ENCODE measurements at places on chromosomes 7 and 10.

DNA sequence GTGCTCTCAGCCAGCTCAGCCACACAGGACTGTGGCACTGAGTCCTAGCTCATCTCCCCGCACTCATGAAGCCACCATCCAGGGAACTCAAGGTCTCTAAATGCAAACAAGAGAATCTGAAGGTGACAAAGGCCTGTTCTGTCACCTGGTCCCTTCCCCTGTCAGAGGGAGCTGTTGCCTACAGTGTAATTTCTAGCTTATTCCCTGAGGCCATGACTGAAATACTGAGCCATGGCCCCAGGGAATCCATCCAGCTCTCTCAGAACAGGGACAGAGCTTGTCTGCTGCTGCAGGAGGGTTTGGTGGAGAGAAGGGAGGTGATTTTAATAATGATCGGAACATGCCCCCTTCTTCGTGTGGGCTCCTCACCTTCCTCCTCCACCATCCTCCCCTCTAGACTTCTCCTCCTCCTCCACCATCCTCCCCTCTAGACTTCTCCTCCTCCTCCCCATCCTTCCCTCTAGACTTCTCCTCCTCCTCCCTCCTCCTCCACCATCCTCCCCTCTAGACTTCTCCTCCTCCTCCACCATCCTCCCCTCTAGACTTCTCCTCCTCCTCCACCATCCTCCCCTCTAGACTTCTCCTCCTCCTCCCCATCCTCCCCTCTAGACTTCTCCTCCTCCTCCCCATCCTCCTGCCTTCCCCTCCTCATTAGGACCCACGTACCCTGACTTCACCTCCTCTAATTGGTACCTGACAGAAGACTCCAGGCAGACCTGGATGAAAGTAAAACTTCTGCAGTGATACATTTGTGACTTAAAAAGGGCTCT is 338.0 kb upstream of the MKI67 start:
- DNase-seq, result no peak

GRCh38 chr10:112182784-112183328 is 709 bp downstream of the GPAM start:
- no peak for DNase-seq

GRCh38 chr7:155227788-155228458 is 69.8 kb upstream of the INSIG1 start:
- DNase-seq, result no peak

DNA sequence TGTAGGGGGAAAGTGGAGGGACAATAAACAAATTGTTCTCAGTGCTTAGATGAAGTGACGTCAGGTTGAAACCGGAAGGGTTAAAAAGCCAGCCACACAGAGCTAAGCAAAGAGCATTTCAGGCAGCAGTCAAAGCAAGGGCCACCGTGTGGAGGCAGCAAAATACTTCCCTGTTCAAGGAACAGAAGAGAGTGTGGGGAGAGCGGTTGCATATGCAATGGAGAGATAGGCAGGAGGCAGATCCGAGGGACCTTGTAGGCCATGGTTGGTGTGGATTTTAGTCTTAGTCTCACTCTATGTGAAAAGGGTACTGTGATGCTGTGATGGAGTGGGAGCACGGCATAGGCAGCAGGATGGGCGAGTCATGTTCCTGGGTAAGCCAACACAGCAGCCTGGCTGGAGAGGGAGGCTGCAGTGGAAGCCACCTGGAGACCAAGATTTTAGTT is 3.8 kb upstream of the STN1 start:
- no peak for DNase-seq

DNA sequence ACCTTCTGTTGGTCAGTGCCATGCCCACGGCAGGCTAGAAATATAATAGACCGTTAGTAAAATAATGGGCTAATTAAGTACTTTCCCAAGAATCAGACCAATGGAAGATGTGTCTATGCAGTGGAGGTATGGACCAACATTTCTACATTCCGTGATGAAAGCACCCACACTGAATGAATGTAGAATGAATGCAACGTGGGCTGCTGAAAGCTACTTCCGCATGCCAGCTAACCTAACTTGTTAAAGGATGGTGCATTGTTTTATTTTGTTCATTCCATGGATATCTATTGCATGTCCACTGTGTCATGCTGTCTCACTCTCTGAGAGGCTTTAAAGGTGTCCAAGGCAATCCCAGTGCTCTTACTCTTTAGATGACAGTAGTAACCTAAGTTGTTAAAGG is 112.9 kb upstream of the CAV2 start:
- DNase-seq, result no peak

GRCh38 chr7:68041554-68041953 is 1044.9 kb downstream of the TYW1 start:
- DNase-seq, result no peak

- DNase-seq, result no peak
Measured at GRCh38 chr7:88885131-88885530, 89.6 kb upstream of the TEX47 start.

- DNase-seq, result no peak
Measured at GRCh38 chr7:41010418-41010817, 692.5 kb downstream of the INHBA start.

DNA sequence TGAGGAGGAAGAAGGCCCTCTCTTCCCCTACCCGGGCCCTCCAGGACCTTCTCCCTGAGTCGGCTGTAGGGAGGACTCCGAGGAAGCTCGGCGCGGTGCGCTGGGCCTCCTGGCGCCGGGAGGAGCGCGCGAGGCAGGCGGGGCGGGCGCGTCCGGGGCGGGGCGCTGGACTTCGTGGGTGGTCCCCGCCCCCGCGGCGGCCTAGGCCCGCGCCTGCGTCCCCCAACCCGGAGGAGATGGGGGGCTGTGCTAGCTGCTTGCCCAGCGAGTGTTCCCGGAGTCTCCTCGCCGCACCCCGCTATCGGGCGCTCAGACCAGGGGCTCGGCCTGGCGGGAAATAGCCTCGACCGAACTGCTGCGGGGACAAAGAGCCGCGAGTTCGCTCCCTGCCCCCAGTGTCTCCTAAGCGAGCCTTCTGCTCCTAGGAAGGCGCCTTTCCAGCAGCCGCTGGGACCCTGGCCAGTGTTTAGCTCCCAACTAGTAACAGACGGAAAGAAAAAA is 19.2 kb upstream of the SMO start:
- no peak for DNase-seq

DNA sequence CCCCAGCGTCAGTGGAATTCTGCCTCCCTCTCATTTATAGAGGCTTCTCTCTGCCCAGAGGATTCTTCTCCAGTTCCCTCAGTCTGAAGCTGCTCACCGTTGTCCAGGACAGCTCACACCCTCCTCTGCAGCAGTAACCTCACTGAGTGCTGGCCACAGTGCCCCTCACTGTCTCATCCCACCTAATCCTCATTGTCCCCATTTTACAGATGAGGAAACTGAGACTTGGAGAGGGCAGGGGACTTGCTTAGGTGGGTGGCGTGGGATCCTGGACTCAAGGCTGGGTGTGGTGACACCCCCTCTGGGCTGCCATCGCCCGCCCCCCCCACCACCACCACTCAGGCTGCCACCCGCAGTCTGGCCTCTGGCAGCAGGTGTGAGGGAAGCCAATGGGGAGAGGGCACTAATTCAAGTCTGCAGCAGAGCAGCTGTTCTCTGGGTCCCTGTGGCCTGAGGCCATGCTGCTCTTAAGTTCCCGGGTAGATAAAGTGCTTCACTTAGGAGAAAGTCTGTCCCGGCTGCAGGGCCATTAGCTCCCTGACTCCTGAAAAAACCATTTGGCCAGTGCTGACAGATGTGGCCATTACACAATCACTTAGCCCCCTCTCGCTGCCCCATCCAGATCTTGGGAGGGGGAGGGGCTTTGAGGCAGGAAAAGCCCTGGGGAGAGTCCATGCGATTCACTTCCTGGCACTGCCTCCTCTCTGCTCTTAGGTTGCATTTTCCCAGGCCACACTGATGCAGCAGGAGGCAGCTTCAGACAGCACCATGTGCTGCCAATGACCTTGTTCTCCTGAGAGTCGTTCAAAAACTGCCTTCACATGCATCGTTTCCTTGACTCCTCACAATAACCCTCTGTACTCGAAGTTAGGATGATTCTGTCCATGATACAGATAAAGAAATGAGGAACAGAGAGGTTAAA is 36.3 kb downstream of the DRGX start:
- no peak for DNase-seq

GRCh38 chr10:50506861-50507573 is 116.7 kb downstream of the SGMS1 start:
- no peak for DNase-seq

DNA sequence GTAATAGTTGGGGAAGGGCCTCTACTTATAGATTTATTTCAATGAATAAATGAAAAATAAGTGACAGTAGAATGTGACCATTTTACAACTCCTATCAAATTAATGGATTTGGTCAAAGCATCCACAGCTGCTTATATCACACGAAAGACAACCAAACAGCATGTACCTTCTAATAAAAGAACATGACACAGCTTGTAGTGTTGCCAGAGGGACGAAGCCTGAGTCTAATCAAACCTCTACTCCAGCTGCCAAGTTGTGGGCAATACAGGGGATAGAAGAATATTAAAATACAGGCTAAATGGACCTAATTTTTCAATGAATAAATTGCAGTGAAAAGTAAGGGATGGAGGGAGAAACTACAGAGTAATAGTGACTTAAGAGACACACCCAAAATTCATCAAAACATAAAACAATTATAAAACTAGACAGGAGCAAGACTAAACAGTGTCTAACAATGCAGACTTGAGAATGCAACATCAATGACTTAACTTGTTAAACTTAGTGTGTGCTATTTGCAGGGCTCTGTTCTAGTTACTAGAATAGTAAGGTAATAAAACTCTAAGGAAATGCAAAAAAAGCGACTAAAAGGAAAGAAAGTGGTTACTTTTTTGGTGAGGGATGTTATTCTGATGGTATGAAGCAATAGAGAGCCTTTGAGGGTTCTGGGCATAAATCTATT is 853.8 kb downstream of the GRM8 start:
- no peak for DNase-seq

- no peak for DNase-seq
Measured at GRCh38 chr7:26449175-26450165, 157.8 kb downstream of the SNX10 start.

- no peak for DNase-seq
Measured at GRCh38 chr7:106255246-106255645, 29.5 kb downstream of the NAMPT start.

DNA sequence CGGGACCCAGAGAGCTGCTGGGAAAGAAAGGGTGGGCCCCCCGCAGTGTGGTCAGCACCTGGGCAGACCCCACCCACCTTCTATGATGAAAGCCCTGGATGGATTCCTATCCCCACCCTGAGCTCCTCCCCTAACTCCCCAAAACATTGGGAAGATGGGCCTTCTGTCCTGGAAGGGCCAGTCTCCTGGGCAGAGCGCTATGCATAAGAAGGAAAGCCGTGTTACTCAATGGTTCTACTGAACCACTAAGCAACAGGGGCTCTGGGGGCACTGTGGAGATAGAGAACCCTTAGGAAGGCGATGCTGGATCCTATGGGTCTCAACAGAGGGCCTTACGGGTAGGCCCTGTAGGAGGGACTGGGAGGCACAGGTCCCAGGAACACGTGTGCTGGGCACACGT is 30.7 kb upstream of the INSIG1 start:
- DNase-seq, result no peak

DNA sequence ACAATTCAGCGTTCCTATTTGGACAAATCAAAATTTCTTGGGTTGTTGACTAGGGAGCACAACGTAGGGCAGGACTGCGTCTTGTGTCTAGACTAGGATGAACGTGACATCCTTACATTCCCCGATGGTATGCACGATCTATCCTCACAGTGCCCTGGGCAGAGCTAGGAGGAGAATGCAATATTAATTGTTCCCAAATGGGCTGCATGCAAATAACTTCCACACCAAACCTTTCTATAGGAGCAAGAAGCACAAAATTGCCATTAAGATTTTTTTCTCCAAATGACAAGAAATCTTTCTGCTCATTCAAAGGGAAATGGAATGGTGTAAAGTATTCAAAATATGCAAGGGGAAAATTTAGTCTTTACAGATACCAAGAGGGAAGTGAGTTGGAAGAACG is 21.4 kb upstream of the AQP1 start:
- no peak for DNase-seq

DNA sequence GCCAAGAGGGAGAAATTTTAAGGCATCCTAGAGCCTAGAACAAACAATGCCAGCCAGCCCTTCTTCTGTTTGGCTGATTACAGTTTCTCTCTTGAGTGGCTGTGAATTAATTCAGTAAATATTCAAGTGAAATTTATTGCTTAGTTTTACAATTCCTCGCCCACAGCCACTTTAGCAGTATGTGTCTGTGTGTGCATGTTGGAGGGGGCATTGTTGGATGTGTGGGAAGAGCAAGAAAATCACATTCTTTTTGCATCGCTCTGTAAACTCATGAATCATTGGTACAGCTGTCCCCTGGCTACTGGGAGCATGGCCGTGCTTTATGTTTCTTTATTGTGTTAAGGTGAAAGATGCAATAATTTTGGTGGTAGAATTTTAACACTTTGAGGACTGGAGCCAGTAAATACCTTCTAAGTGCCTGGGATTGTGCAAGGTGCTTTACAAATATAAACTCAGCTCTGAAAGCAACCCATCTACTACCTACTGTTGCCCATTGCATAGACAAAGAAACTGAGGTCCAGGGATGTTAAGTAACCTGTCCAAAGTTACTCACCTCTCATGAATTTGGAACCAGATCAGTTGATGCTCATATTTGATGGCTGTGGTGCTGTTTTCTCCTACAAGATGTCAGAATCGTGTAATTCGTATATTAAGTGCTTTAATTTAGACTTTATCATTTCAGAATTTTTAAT is 89.9 kb upstream of the BTBD16 start:
- no peak for DNase-seq

DNA sequence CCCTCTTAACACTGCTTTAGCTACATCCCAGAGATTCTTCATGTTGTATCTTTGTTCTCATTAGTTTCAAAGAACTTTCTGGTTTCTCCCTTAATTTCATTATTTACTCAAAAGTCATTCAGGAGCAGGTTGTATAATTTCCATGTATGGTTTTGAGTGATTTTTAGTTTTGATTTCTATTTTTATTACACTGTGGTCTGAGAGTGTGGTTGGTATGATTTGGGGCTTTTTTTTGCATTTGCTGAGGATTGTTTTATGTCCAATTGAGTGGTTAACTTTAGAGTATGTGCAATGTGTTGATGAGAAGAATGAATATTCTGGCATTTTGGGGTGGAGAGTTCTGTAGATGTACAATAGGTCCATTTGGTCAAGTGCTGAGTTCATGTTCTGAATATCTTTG is 37.9 kb upstream of the CAPZA2 start:
- no peak for DNase-seq

All from T-helper 9 cell (primary cell).